ENCODE measurements at places on chromosomes 3 and 15. TPM values are rescaled to one million over a fixed set of nuclear protein-coding genes. Genes with fewer than 3 reads are reported as not detected.

GRCh38 chr15:85501574-85501973, 121.2 kb downstream of the AKAP13 start:
- DNase-seq = no peak

- no peak for DNase-seq
These were observed 63.9 kb downstream of the CHAC1 start for GRCh38 chr15:41017066-41017735.

GRCh38 chr15:91896341-91897055, 43.0 kb downstream of the SLCO3A1 start:
- no peak for DNase-seq

GRCh38 chr3:87227835-87228144, 681 bp downstream of the CHMP2B start:
- no peak for DNase-seq

Gene LEO1
- total RNA-seq = 17.8 TPM

GRCh38 chr3:18656410-18656809, 231.3 kb upstream of the SATB1 start:
- DNase-seq = no peak

DNA sequence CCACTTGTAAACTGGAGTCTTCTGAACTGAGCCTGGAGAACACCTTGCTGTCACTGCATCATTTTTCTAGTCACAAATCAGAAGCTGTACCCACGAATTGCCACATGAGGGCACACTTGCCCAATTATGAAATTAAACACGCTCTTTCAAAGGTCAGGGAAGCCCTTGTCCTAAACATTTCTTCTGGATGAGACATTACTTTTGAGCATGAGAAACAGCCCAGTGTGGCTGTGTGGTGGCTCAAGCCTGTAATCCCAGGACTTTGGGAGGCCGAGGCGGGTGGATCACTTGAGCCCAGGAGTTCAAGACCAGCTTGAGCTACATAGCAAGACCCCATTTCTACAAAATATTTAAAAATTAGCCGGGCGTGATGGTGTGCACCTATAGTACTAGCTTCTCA, 27.5 kb upstream of the CFAP161 start:
- DNase-seq = peak; percentile 80

Gene UNC13C
- 20.0 TPM for total RNA-seq

DNA sequence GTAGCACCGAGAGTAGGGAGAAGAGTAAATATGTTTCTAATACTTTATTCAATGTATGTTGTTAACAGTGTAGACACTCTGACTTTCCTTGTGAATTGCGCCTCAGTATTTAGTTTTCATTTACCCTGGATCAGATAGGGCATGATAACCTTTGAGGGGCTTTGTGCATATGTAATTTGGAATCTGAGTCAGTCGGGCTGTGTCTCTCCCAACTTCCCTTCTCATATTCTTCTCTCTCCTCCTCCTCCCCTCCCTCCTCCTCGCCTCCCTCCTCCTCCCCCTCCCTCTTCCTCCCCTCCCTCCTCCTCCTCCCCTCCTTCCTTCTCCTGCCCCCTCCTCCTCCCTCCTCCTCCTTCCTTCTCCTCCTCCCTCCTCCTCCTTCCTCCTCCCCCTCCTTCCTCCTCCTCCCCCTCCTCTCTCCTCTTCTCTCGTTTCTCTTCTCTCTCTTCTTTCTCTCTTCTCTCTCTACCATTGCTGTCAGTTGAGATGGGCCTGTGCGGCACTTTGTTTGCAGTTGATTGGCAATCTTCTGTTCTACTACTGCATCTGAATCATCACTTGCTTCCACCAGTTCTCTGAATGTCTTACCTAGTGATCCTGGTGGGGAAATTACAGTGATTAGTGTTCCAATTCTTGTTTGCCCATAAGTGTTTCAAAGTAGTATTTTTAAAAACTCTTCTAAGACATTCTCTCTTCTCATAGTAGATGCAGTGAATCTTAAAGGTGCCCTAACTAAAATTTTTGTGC, 162.3 kb downstream of the PGPEP1L start:
- DNase-seq = no peak

- DNase-seq = no peak
These were observed 62.2 kb downstream of the VGLL4 start for GRCh38 chr3:11581237-11582190.

DNA sequence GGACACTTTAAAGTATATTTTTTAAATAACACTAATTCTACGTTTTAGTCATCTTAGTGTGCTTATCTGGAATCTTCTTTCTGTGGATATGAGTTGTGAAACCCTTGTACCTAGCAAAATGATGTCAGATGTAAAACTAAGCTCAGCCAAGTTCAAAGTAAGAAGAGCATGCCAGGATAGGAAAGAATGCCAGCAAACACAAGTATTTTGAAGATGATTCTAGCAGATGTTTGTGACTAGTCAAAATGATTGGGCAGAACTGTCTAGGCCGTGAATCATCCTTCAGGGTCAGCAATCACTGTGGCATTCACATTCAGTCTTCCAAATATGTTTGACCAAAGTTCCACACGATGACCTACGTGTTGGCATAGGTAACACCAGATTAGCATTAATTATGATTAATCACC, 5.4 kb upstream of the PLOD2 start:
- peak; percentile 94 for DNase-seq

GRCh38 chr3:184766555-184767261, 45.3 kb upstream of the VPS8 start:
- no peak for DNase-seq

DNA sequence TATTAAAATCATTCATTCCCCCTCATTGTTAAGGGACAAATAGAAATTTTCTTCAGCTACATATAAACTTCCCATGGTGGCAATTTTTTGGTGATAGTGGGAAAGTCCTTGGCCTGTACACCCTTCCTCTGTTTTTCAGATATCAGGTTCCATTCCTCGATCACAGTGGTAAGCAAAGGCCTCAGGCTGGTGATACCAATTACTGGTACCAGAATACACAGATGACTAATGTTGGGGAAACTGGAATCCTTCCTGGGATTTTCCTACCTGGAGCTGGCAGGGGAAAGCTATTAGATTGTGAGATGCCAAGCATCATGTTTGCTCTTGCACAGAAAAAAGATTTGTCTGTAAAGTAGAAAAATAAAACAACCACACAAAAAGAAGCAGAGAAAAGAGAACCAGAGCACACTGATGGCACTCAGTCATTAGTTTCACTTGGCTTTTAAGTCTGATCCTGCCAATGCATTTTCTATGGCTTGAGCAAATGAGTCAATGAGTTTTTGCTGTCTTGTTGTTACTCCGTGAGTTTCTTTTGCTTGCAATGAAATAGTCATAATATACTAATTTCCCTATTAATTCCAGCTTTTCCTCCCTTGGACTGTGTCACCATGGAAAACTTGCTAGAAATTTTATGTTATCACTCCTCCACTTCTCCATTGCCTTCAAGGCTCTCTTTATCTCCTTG, 795.0 kb downstream of the ROBO1 start:
- DNase-seq = no peak

- no peak for DNase-seq
These were observed 470.6 kb upstream of the BCHE start for GRCh38 chr3:166307756-166308350.

All from umbilical cord (tissue), 2 donors.